AG10803 (cell line): ENCODE measurements at places on chromosomes 11 and 22.

DNA sequence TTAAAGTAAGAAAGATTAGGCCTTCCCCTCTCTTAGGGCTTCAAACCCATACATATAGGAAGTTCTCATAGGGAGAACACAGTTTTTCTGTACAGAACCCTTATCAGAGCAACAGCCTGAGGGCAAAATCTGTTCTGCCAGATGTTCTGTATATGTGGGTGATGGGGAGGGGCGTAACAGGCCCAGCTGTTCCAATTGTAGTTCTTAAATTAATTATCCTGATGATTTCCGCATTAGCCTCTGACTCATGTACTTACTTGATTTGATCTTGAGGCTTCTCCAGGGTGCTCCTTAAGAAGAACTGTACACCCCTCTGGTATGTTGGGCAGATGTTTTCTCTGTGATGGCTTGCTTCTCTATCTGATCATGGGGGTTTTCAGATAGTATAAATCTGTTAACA lies 123.1 kb upstream of the C11orf87 start:
- DNase-seq, result peak; percentile 64

DNA sequence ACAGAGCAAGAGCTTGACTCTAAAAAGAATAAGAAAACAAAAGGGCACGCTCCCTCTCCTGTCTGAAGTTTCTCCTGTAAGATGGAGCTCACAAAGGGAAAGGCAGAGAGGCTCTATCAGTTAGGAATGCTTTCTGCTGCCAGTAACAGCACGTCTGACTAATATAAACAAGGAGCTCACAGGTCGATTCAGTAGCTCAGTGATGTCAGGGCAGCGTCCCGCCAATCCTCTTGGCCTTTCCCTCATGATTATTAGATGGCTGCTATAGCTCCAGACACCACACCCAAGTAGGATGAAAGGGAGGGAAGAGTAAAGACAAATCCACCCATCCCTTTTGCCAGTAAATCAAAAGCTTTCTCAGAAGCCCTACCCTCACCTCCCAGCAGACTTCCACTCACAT lies 51.3 kb upstream of the HMGXB4 start:
- DNase-seq, result no peak

- peak; percentile 80 for DNase-seq
These were observed 10.7 kb downstream of the FAM118A start for GRCh38 chr22:45320357-45320976.

GRCh38 chr11:77636731-77637344 lies 756 bp downstream of the CLNS1A start:
- no peak for DNase-seq

GRCh38 chr11:86977441-86978050 lies 22.4 kb upstream of the FZD4 start:
- DNase-seq, result no peak

DNA sequence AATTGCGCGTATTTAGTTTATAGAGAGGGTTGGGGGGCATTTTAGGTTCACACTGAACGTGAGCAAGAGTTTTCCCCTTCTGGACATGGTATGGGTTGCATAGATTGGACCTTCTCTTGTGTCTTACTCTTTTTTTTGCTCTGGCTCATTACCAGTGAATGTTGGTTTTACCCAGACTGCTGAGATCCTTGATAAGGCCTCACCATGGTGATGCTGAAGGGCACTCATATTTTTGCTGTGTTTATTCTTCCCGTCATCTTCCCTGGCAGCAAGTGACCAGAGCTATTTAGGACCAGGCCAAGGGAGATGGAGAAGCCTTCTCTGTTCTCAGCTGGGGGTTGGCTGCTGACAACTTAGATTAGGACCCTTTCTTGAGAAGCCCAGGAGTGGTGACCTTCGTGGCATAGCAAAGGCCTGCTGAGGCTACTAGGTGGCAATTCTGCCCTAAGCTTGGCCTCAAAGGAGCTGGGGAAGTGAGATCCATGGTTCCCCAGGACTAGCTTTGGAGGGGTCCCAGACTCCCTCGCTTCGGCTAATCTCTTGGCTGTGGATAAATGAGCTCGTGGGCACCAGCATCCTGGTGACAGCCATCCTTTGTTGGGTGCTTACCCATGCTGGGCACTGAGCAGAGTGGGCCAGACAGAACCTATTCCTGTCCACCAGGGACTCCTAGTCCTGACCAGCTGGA lies 47.3 kb downstream of the GRIK4 start:
- DNase-seq, result no peak

DNA sequence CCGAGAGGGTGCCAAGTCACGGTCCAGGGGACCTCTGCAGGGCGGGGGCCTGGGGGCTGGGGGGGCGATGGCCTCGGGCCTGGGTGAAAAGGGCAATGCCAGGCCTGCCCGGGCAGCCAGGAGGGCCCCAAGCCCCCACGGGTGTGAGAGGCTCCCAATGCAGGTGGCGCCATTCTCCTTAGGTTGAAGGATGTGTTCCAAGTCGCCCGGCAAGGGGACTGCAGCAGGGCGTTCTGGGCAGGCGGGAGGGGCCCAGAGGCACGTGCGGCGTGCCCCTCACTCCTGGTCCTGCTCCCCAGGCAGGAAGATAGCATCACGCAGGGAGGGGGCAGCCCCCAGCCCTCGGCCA lies 730 bp upstream of the TNNI2 start:
- DNase-seq, result no peak

GRCh38 chr11:60360621-60361020 lies 17.7 kb upstream of the MS4A7 start:
- no peak for DNase-seq

DNA sequence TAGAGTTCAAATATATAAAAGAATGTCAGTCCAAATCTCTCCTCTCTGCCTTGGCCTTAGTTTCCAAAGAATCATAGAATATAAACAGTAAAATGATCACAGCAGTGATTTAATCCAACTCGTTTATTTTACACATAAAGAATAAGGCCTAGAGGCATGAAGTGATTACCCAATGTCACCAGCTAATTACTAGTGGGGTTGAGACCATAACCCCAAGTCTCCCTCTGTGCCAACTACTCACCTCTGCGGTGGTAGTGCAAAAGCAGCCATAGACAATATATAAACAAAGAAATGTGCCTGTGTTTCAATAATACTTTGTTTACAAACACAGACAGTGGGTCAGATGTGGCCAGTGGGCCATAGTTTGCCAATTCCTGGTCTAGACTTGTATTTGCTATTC lies 96.6 kb upstream of the FAT3 start:
- DNase-seq, result no peak

- DNase-seq, result no peak
These were observed 15.5 kb downstream of the TSKU start for GRCh38 chr11:76798671-76799065.
